ENCODE measurements at places on chromosomes 16 and 17.

DNA sequence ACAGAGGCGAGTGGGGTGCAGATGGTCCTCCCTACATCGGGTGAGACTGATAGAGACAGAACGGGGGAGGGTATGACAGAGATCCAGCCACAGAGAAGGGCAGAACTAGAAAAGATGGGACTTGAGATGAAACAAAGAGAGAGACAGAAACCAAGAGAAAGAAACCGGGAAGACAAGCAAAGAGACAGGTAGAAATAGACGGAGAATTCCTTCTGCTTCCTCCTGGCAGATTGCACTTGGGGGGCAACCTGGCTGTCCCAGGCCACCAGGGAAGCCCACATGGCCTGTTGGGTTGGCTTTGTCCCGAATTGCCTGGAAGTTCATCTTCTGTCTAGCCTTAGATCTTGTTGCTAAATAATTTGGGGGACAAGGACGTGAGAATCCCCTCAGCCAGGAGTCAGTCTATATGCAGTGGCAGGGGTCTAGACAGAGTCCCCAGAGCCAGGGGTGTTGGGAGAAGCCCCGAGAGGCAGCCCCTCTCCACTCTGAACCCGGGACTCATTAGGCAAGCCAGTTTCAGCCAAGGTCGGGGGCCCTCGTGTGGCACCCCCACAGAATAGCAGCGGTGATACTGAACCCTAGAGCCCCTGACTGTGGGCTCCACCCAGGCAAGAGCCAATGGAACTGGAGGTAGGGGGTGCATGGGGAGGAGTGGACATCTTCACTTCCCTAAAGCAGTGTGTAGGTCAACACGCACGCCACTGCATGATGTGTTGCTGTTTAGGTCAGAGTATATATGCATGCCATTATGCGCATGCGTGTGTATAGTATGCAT, 627 bp upstream of the TSPOAP1 start:
- peak; percentile 82 for DNase-seq

GRCh38 chr16:4637501-4638166, 13.0 kb downstream of the MGRN1 start:
- no peak for DNase-seq

- DNase-seq = no peak
These were observed 543 bp downstream of the TXNDC11 start for GRCh38 chr16:11742093-11742535.

DNA sequence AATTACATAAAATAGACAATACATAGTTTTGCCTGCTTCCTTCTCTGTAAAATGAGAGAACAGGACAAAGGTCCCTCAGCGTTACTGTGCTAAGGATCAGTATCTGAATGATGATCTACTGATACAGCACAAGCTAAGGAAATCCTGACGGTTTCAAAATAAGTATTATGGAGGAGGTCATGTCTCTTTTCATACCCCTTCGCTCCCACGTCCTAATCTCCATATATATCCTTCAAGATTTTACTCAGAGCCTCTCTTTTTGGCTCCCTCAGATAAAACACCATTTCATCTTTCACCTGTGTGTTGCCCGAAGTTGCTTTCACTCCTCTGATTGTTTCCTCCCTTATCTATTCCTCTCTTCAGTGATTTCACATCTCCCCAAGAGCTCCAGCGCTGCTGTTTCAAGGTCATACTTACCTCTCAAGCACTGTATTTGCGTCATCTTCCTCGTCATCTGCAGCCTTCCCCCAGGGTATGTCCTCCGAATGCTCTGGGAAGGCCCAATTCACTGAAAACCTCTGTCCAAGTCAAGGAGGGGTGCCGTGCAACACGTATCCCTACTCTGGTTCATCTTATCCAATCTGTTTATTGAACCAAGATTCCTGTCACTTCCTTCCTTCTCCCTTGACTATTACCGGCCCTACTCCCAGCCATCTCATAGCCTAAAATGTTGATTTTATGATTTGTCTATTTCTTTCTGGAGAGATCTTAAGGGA, 1.2 kb upstream of the BLTP2 start:
- no peak for DNase-seq

GRCh38 chr16:12513076-12513790, 290.5 kb downstream of the CPPED1 start:
- DNase-seq = no peak

DNA sequence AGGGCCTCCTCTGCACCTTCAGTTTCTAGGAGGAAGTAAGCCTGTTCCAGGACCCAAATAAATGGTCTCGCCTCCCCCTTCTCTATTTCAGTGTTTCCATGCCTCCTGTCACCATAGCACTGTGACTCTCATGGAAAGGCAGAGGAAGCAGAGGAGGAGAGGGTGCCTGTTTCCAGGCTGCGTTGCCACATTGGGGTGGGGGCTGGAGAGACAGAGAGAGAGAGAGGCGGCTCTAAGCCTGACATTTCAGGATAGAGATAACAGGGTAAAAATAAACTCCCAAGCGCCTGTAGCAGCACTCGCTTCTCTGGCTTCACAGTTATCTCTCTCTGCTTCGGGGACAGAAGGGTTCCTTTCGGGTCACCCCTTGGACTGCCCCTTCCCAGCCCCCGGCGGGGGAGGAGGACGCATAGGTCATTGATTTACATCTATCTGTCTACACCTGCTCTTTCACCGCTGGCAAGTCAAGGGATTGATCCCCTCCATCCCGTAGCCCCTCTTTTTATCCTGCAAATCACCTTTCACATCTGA, 71.2 kb upstream of the MRTFB start:
- no peak for DNase-seq

- no peak for DNase-seq
These were observed 7.6 kb upstream of the ARHGAP27 start for GRCh38 chr17:45440161-45440778.

- DNase-seq = no peak
These were observed 133.6 kb downstream of the SNX11 start for GRCh38 chr17:48241131-48241591.

DNA sequence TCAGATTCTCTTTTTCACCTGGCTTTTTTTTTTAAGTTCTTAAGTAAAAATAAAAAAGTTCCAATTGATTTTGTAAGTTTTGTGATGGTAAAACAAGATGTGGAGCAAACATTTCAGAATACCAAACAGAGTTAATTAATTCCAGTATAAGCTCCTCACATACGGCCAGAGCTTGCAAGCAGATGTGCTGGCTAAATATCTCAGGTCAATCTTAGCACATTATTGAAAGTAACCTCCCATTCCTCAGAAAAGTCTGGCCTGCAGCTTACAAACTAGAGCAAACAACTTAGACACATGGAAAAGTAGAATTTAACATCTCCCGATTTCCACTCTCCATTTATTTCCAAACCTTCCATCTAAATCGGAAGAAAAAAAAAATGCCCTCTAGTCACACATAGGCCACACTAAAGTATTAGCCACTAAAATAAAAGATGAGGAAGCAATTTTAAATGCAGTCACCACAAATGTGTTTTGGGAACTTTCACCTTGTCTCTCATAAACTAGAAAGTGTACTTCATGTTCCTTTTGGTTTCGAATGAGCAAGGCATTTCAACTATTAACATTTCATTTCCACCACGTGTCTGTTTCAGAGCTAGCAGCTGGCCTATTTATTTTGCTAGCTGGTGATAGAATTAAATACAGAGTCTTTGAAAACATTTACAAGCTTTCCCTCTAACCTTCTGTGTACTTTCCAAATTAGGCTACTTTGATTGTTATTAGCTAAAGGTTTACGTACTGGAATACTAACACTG, 143.3 kb downstream of the STX8 start:
- no peak for DNase-seq

DNA sequence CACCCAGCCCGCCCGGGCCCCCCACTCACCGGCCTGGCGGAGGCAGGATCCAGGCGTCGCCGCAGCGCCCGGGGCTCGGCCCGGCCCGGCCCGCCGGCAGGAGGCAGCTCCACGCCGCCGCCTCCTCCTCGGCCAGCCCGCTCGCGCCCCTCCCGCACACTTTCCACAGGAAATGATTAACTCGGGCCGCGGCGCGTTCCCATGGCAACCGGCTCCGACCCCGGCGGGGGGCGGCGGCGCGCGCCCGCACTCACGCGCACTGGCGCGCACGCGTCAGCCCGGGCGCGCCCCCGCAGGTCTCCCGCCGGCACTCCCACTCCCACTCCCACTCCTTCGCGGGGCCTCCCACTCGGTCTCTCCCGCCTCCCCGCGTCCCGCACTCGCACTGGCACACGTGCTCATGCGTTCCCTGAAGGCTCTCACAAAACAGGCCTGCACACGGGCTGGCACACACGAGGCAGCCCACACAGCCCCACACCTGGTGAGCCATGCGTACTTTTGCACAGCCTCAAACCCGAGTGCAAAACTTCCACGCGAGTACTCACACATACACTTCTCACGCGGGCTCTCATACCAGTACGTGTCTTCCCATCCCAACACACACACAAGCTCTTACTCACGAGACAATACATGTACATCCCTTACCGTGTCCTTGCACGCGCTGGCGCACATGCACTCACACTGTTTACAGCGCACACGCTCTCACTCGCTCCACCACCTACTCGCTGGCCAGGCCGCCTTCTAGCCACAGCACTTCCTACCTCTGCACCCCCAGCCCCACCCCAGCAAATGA, at the start of gene KIFC3:
KIFC3 (minus strand) TSS at position 151 of the 793 bp plus-strand sequence. CDS start 4,248 bp downstream, outside the sequence.
- peak; percentile 27 for DNase-seq

DNA sequence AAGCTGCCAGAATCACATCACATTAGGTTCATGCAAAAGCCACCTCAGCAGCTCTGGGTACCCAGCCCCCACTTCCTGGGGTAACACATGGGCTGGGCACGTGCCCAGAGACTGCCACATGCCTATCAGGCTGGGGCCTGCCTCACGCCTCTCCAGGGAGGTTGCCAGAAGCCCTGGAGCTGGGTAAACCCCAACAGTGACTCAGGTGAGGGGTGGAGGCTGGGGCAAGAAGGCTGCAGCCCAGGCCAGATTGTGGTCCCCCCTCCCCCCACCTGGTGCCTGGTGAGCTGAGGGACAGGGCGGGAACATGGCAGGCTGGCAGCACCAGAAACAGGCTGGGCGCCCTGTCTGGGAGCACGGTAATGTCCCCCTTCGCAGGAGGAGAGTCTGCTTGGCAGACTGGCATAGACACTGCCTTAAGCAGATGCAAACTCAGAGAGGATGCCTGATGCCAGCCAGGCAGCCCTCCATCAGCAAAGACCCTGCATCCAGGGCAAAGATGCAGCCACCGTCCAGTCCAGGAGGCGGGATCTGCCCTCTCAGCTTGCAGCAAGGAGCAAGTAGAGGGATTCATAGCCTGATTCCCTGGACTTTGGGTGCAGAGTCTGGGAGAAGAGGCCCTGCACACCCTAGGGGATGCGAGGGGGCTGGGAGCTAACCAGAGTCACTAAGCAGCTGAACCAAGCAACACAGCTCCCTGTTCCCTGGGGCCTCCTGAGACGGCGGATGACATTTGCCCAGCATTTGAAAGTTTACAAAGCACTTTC, 28.8 kb downstream of the NGFR start:
- no peak for DNase-seq

GRCh38 chr16:88376835-88377726, 5.7 kb upstream of the ZNF469 start:
- DNase-seq = no peak

GRCh38 chr17:80601146-80601545, 56.5 kb downstream of the RPTOR start:
- DNase-seq = no peak

DNA sequence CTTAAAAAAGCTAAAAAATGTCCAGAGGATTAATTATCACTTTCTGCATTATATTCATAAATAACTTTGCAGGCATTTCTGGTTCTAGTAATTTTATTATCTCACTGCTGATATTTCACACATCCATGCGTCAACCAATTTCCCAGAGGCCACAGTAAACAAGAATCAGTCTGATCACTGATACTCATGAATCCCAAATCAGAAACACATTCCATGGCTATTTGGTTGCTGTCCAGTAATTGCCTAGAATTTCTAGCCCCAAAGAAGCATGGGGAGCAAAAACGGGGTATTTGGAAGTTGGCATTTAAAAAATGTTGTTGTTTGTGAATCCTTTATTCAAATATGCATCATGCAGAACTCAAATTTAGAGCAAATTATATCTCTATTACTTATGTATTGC, 244.8 kb downstream of the CDH8 start:
- DNase-seq = no peak

DNA sequence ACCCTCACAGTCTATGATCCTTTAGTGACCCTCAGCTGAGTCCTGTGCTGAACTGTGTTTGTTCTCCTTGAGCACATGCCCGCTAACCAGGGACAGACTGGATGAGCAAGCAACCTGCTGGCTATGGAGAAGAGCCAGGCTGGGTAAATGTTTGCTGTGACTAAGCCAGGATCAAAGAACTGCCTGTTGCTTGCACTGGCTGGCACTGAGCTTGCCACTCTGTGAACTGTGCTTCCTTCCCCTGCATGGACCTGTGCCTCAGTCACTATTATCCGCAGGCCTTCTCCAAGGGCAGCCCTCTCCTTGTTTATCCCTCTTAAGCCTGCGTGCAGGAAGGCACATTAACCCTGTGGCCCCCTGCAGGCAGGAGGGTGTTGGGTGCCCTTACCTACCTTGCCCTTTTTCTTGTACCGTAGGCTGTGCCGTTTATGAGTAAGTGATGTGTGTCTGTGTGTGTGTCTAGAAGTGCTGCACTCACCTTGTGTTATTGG, 7.4 kb downstream of the PNPO start:
- no peak for DNase-seq

DNA sequence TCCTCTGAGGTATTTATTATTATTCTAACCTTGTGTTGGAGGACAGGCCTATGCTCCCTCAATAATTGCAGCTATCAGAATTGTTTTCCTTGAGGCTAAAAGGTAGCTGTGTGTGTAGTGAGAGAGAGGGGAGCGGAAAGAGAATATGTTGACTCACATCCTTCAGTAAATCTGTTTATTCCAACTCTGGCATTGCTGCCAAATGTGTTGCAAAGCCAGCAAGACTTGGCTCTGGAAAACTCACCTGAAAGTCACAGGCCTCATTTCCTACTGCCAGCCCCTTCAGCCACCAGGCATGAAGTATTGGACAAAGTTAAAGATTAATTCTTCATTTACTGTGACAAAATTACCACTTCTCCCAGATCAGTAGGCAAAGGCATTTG, 9.6 kb downstream of the CA10 start:
- DNase-seq = no peak

- no peak for DNase-seq
These were observed 16.6 kb upstream of the TXNDC11 start for GRCh38 chr16:11759163-11759834.

GRCh38 chr17:58174871-58175270, 8.1 kb downstream of the OR4D2 start:
- no peak for DNase-seq

DNA sequence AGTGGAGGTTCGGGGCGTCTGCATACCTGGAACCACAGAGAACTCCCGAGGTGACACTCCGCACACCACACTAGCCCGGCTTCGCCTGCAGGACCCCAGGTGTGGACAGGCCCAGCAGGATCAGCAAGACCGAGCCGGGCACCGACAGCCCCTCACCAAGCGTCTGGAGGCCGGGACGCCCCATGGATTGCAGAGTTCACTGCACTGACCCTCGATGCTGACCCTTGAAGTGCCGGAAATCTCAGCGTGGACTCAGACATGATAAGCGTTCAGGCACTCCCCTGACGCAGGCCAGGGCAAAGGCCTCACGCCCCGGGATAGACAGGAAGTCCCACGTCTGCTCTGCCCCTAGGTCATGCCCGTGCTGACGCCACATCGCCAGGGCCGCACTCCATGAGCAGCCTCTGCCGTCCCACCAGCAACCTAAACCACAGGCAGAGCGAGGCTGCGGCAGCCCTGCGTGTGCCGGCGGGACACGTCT, 26.0 kb downstream of the ACSF3 start:
- DNase-seq = no peak

All from naive B cell (primary cell).